Foreskin melanocyte (primary cell): ENCODE measurements at places on chromosomes 6 and 20.

- no peak for DNase-seq
These were observed 21.3 kb downstream of the MLIP start for GRCh38 chr6:54132587-54132986.

- no peak for DNase-seq
These were observed 16.2 kb downstream of the TMEM30A start for GRCh38 chr6:75268121-75268987.

DNA sequence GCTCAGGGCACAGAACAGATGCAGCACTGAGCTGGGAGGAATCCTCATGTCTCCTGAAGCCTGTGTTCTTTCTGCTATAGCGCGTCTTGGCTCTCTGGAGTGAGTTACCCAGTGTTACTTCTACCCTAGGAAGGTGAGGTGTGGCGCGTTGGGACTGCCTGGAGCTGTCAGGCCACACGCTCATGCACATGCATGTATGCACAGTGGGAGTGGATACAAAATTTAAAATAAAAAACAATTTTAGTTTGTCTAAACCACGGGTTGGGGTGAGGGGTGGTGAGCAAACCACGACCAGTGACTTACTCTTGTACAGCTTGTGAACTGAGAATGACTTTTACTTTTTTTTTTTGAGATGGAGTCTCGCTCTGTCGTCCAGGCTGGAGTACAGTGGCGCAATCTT lies 298.6 kb upstream of the SUPT3H start:
- DNase-seq, result no peak

DNA sequence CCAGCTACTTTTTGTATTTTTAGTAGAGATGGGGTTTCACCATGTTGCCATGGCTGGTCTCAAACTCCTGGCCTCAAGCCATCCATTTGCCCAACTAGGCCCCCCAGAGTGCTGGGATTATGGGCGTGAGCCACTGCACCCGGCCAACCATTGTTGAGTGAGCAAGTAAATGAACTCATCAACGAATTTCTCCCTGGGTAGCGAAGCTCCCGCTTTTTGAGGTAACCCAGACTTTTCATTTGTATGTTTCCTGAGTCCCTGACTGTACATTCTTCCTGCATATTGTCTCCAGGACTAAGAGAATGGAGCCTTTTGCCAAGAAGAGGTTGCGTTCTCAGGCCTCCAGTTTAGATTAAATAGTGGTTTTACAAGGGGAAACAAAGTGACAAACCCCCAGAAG lies 36.4 kb downstream of the RIPOR3 start:
- no peak for DNase-seq

DNA sequence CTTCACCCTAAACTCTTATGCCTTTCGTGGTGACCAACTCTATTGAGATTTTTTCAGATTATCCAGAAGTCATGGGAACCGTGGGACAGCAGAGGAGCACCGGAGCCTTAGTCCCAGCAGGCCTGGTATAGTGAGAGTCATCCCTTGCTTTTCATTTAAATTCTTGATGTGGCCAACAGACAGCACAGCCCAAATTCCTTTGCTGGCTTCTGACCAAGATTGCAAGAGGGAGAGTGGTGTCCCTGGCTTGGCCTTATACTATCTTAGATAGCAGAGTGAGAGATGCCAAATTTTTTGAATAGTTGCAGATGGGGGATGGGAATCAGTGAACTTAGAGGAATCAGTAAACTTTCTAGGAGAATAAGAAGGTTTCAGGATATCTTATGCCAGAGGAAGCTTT lies 7.8 kb downstream of the STX11 start:
- peak; percentile 71 for DNase-seq

DNA sequence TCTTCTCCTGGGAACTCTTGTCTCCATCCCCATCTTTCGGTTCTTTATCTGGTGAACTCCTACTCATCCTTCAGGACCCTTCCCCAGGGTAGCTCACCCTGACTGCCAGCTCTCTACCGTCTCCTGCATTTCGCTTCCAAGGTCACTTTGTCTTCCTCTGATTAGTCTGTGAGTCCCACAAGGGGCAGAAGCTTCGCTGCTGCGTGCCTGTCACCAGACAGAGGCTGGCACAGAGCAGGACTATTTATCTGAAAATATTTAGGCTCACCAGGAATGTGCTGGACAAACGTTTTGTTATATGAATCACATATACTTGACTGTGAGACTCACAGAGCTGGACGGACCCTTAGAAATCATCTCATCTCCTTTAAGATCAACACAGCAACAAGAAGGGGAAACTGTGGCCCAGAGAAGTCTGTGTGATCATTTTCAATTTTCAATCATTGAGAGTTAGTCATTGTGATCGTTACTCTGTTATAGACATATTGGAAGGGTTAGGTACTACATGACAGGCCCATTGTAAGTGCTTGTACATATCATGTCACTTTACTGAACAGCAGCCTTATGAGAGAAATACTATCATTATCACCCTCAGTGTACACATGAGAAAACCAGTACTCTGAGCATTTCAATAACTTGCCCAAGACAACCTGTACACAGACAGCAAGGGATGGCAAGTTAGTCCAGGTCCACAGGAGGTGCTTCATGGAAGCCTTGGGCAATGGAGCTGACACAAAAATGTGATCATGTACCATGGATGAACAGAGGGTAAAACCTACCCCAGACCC lies 51.4 kb downstream of the JPH2 start:
- DNase-seq, result no peak

- DNase-seq, result peak; percentile 62
These were observed 174.9 kb upstream of the PRND start for GRCh38 chr20:4546786-4547185.

- DNase-seq, result no peak
These were observed 16.1 kb downstream of the GMEB2 start for GRCh38 chr20:63610581-63611435.

- DNase-seq, result peak; percentile 60
These were observed 9.9 kb upstream of the SNX9 start for GRCh38 chr6:157813191-157813590.

GRCh38 chr20:57804470-57805250 lies 94.8 kb upstream of the PMEPA1 start:
- no peak for DNase-seq

DNA sequence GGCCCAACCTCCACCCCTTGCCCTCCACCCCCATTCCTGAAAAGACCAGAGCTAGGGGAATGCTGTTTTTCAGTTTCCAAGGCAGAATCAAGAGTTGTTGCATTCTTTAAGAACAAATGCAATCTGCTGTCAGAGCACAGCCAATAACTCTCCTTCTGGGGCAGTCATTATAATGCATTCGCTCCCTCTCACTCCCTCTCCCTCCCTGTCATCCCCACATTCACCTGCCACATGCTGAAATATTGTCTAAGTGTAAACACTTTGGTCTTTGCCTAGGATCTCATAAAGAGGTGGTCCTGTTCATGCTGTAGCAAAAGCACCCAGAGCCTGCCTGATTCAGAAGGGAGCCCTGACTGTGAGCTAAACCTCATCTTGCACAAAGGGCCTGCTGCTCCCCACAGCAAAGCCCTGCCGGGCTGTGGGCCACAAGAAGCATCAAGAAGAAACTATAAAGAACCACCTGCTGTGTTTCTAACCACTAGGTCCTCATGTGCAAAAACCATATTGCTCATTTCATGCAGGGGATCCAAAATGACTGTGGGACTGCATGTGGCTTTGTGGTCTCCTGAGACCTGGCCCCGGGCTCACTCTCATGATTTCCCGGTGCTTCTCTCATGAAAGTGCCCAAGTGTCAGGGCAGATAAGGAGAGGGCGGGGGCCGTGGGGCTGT lies 85.6 kb downstream of the GPR6 start:
- DNase-seq, result no peak

GRCh38 chr6:2429032-2429431 lies 183.6 kb upstream of the GMDS start:
- DNase-seq, result no peak

- DNase-seq, result peak; percentile 68
These were observed 632.7 kb upstream of the PTCHD4 start for GRCh38 chr6:48743738-48744137.

GRCh38 chr6:166588691-166589336 lies 2.3 kb upstream of the RAMACL start:
- DNase-seq, result no peak

DNA sequence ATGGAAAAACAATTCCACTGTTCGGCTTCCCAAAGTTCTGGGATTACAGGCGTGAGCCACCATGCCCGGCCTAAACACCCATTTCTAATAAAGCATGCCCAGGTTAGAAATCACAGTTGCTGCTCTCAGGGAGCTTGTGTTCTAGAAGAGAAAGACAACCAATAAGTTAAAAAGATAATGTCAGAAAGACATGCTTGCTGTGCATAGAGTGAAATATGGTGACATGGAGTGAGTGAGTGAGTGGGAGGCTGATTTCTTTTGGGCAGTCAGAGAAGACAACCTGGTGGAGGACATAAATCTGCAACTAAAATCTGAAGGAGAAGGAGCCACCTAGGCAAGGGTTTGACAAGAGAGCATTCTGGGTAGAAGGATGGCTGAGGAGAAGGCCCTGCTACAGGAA lies 222.6 kb downstream of the ARID1B start:
- no peak for DNase-seq

DNA sequence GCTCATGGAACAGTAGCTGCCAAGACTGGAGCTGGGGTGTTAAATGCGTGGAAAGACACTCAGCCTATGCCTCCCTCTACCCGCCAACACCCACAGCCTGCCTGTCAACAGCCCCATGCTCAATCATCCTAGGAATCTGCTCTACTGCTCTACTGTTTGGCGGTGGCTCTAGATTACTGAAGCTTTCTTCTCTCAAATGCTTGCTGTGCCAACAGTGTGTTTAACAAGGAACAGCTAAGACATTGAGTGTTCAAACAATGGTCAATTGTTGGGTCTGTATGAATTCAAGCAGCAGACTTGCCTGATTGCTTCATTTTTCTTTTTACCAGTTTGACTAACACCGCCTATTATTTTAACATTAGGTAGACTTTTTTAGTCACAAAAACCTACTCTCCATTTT lies 258.6 kb downstream of the SOD2 start:
- peak; percentile 40 for DNase-seq

DNA sequence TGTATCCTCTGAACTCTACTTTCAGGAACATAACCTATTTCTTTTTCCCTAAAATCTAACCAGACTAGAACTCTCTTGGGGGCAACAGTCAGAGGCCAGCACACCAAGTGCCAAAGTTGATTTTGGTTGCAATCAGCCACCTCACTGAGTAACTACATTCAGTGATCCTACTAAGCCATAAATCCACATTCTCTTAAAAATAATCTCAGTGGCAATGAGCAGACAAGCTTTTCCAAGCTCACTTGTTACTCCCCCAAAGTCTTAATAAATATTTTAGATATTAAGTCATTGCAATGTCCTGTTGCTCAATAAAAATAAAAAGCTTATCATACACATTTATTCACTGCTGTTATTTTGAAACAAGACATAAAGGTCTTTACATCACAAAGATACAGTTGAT lies 9.8 kb downstream of the RGS17 start:
- DNase-seq, result no peak

- DNase-seq, result no peak
These were observed 141.5 kb downstream of the UNC5CL start for GRCh38 chr6:40897390-40898003.

GRCh38 chr6:64539917-64540316 lies 904.3 kb downstream of the PHF3 start:
- DNase-seq, result no peak

DNA sequence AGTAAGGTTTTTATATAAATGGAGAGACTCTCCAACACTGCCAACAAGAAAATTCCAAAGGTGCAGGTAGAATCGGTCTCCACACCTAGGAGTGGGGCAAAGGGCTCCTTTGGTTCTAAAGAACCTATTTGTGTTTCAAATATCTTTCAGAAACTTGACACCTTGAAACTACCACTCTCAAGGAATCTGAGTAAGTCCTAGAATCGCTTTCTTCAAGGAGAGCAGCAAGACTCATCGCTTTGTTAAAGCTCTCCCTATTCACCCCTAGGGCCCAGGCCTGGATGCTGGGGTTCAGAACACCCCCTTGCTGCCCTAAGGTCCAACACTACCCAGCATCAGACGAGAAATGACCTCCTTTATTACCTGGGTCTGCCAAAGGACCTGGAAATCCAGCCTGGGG lies 2.0 kb downstream of the CLIC5 start:
- DNase-seq, result no peak

- no peak for DNase-seq
These were observed 3.4 kb upstream of the RSPO4 start for GRCh38 chr20:1005452-1006027.
